ENCODE measurements at places on chromosomes 4 and X.

DNA sequence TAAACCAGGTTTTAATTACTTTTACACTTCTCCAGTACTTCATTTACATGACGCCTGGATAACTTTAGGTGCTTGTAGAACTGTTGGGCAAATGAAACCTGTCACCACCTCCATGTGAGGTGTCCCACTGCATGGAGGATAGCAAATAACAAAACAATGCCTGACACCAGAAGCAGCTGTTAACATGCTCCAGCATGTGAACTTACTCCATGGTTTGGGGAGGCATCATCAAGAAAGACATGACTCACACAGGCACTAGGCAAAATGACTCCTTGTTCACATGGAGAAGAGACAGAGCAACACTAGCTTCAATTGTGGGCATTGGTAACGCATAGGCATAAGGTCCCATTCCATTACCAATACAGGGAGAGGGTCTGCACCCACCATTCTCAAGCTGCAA lies 198.1 kb upstream of the F9 start:
- DNase-seq: no peak

DNA sequence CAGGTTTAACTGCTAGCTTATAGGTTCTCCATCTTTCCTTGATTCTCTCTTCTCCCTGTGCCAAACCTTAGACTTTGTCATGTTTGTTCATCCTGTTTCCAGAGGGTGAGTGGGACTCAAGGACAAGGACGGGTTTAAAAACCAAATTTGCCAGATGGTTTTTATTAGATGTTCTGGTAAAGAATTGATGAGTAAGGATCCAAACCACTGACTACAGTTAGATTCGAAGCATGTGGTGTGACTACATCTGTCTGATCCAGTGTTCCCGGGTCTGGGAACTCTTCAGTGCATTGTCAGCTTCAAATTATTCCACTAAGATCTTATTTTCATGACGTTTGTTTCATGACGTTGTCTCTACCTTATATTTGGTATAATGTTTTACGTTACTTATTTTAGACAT lies 37.5 kb downstream of the MTMR1 start:
- no peak for DNase-seq

DNA sequence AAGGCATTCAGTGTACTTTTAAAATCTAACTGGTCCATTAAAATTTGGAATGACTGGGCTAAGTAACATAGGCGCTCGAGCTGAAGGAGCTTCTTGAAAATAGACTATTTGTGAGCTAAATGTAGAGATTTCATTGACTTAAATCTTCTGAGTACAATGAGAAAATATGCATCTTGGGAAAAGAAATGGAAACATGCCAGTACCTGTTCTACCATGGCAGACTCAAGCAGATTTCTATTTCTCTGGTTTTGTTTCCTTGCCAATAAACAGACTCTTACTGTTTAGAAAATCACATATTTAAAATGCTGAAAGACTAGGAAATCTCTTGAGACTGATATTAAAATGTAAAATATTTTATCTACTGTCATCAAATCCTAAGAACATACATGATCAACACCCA lies 678.1 kb downstream of the FAT4 start:
- DNase-seq: no peak

- DNase-seq: no peak
Observed at GRCh38 chrX:34884817-34885216, 57.8 kb upstream of the FAM47B start.

DNA sequence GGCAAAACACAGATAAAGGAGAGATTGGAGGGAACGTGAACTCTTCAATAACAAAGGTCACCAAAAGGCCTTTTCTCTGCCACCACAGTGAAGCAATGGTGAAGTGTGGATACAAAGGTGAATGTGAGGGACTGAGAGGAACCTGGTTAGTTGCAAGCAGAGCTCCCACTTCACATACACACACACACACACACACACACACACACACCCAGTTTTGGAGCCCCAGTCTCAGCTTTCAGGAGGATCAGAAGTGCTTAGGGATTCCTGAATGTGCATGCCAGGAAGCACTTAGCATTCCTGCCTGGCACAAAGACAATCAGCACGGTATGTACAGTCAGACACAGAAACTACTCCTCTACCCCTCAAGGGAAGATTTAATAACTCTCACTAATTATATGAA lies 71.5 kb downstream of the ARHGEF9 start:
- no peak for DNase-seq

DNA sequence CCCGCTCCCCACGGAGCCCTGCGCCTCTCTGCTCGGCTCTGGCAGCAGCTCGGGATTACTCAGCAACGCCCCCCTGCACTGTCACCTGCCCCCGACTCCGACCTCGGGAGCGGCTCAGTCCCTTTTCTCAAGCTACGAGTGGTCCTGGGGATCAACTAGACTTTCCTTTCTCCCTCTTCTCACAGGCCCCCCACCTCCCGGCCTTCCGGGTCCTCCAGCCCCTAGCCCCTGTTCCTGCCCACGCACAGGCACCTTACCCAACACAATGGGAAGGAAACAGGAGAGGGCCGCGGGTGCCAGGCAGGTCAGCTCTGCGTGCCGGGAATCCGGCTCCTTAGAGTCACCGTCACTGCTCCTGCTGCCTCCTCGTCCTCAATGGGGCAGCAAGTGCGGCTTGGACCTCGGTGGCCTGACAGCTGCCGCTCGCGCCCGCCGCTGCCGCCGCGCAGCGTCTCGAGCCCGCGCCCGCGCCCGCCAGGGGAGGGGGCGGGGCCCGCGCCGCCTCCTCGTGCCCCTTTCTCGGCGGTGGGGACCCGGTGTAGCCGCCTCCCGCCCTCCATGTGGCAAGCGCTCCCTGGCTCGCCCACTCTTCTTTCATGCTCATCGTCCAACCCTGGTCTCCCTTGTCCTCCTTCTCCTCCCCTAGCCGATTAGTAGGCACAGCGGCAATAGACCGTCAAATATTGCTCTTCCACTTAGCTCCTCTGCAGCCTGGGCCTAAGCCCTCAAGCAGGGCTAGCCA lies at the start of gene RAB9B:
TSS of gene RAB9B (minus strand) at position 455 of the 742 bp plus-strand sequence. CDS start 6,473 bp downstream, outside the sequence.
- DNase-seq: peak; percentile 1
